Ascending aorta (tissue), 2 donors: ENCODE measurements at places on chromosomes 7 and 10.

GRCh38 chr7:20828947-20829346 is 42.3 kb upstream of the SP8 start:
- no peaks in the 10 kb centered on the region for H3K27me3 ChIP-seq
- H3K4me3 ChIP-seq: no peak overlapping the region
- no peaks in the 10 kb centered on the region for H3K4me1 ChIP-seq
- no peak for DNase-seq
- H3K27ac ChIP-seq: no peak overlapping the region

GRCh38 chr10:28520346-28520745 is 12.6 kb upstream of the WAC start:
- no peak overlapping the region for H3K4me3 ChIP-seq
- H3K36me3 ChIP-seq: peaks cover 10% of the 10 kb centered on the region
- DNase-seq: no peak
- no peaks in the 10 kb centered on the region for H3K27me3 ChIP-seq
- no peak overlapping the region for H3K27ac ChIP-seq

- H3K4me3 ChIP-seq: peak overlapping the region; percentile 39
- peak overlapping the region; percentile 35 for H3K27ac ChIP-seq
- H3K4me1 ChIP-seq: peaks cover 4% of the 10 kb centered on the region
- H3K36me3 ChIP-seq: peaks cover 17% of the 10 kb centered on the region
- H3K27me3 ChIP-seq: no peaks in the 10 kb centered on the region
- DNase-seq: no peak
Measured at GRCh38 chr7:64541438-64542359, 21.2 kb downstream of the ZNF680 start.

GRCh38 chr10:27771231-27771630 is 25.6 kb upstream of the MKX start:
- H3K4me1 ChIP-seq: no peaks in the 10 kb centered on the region
- DNase-seq: no peak
- no peaks in the 10 kb centered on the region for H3K27me3 ChIP-seq

GRCh38 chr7:128309976-128310375 is 33.7 kb downstream of the RBM28 start:
- no peak overlapping the region for H3K27ac ChIP-seq
- H3K27me3 ChIP-seq: no peaks in the 10 kb centered on the region
- no peaks in the 10 kb centered on the region for H3K4me1 ChIP-seq
- no peak overlapping the region for H3K4me3 ChIP-seq
- DNase-seq: no peak
- peaks cover 93% of the 10 kb centered on the region for H3K36me3 ChIP-seq

GRCh38 chr10:119316002-119316358 is 108.6 kb downstream of the GRK5 start:
- peaks cover 27% of the 10 kb centered on the region for H3K4me1 ChIP-seq
- H3K4me3 ChIP-seq: no peak overlapping the region
- H3K27me3 ChIP-seq: no peaks in the 10 kb centered on the region
- H3K36me3 ChIP-seq: no peaks in the 10 kb centered on the region
- no peak for DNase-seq
- H3K27ac ChIP-seq: peak overlapping the region; percentile 86

- DNase-seq: peak; percentile 76
- H3K4me1 ChIP-seq: peaks cover 24% of the 10 kb centered on the region
- no peaks in the 10 kb centered on the region for H3K27me3 ChIP-seq
- H3K4me3 ChIP-seq: peak overlapping the region; percentile 98
- no peaks in the 10 kb centered on the region for H3K36me3 ChIP-seq
- peak overlapping the region; percentile 97 for H3K27ac ChIP-seq
Measured at GRCh38 chr10:102744374-102745051, 765 bp downstream of the WBP1L start.

- no peak overlapping the region for H3K27ac ChIP-seq
- no peaks in the 10 kb centered on the region for H3K36me3 ChIP-seq
- no peak overlapping the region for H3K4me3 ChIP-seq
- DNase-seq: no peak
Measured at GRCh38 chr10:101749047-101750016, 26.6 kb downstream of the FGF8 start.

- DNase-seq: no peak
- H3K27me3 ChIP-seq: no peaks in the 10 kb centered on the region
- H3K27ac ChIP-seq: no peak overlapping the region
- H3K4me1 ChIP-seq: no peaks in the 10 kb centered on the region
- H3K4me3 ChIP-seq: no peak overlapping the region
Measured at GRCh38 chr7:14020339-14020900, 31.0 kb upstream of the ETV1 start.

- H3K27ac ChIP-seq: no peak overlapping the region
- H3K27me3 ChIP-seq: no peaks in the 10 kb centered on the region
- no peaks in the 10 kb centered on the region for H3K4me1 ChIP-seq
- no peak for DNase-seq
- H3K36me3 ChIP-seq: no peaks in the 10 kb centered on the region
Measured at GRCh38 chr10:30502266-30503060, 68.5 kb downstream of the MAP3K8 start.

DNA sequence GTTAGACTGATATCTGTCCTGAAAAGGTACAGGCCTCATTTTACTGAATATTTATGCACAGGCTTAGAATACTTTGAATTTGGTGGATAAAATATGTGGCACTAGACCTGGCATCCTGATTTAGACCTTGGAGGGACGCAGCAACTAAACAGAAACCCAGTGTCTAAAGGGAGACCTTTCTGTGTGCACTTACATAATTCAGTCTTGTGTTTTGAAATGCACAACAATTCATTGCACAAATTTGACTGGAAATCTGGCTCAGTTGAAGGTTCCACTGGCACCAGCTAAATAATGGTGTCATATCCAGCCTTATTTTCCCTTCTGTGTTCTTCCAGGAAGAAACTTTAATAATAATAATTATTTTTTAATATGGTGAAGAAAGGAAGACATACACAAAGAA is 142.1 kb downstream of the SND1 start:
- peaks cover 2% of the 10 kb centered on the region for H3K4me1 ChIP-seq
- DNase-seq: no peak
- no peaks in the 10 kb centered on the region for H3K36me3 ChIP-seq
- no peaks in the 10 kb centered on the region for H3K27me3 ChIP-seq
- no peak overlapping the region for H3K27ac ChIP-seq
- no peak overlapping the region for H3K4me3 ChIP-seq

- no peak for DNase-seq
- peaks cover 10% of the 10 kb centered on the region for H3K4me1 ChIP-seq
- peaks cover 51% of the 10 kb centered on the region for H3K36me3 ChIP-seq
- H3K4me3 ChIP-seq: no peak overlapping the region
- no peaks in the 10 kb centered on the region for H3K27me3 ChIP-seq
Measured at GRCh38 chr7:137879357-137880158, 32.8 kb upstream of the DGKI start.

DNA sequence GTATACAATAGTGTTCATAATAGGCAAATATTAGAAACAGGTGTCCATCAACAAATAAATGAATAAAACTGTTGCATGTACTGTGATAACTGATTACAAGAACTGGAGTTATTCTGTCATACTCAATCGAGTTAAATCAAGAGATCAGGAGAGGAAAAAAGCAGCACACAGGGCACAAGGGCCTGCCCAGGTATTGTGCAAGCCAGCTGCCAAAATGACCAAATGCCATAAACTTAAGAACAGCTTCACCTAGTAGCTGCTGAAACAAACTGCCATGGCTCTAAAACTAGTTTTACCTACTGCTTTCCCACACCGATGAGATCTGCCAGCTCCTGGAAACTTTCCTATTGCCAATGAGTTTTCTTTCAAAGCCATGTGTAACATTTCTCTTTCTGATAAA is 12.2 kb downstream of the GSAP start:
- H3K4me3 ChIP-seq: no peak overlapping the region
- DNase-seq: no peak
- H3K27me3 ChIP-seq: no peaks in the 10 kb centered on the region
- H3K36me3 ChIP-seq: no peaks in the 10 kb centered on the region
- no peak overlapping the region for H3K27ac ChIP-seq

DNA sequence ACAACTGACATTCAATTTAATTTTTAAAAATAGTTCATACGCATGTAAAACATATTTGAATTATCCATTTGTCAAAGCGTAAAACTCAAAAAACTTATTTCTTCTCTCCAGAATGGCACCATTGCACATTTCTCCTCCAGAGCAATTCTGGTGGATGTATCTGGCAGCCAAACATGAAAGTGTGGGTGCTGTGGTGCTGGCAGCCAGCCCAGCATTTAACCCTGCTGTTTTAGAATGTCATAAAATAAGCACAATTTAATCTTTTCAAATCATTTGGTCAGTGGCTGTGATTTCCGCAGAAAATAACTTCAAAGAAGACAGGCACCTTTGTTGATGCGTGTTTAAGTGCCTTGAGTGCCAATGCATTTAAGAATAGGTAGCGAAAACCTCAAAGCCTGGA is 302.7 kb upstream of the MEOX2 start:
- no peaks in the 10 kb centered on the region for H3K4me1 ChIP-seq
- H3K27me3 ChIP-seq: no peaks in the 10 kb centered on the region
- no peak for DNase-seq

- H3K27me3 ChIP-seq: no peaks in the 10 kb centered on the region
- no peaks in the 10 kb centered on the region for H3K4me1 ChIP-seq
Measured at GRCh38 chr7:16345979-16346958, 75.1 kb downstream of the CRPPA start.

GRCh38 chr10:15601819-15602218 is 117.9 kb downstream of the ITGA8 start:
- H3K36me3 ChIP-seq: peaks cover 82% of the 10 kb centered on the region
- peaks cover 6% of the 10 kb centered on the region for H3K4me1 ChIP-seq
- no peaks in the 10 kb centered on the region for H3K27me3 ChIP-seq
- no peak overlapping the region for H3K4me3 ChIP-seq
- H3K27ac ChIP-seq: peak overlapping the region; percentile 46
- no peak for DNase-seq

DNA sequence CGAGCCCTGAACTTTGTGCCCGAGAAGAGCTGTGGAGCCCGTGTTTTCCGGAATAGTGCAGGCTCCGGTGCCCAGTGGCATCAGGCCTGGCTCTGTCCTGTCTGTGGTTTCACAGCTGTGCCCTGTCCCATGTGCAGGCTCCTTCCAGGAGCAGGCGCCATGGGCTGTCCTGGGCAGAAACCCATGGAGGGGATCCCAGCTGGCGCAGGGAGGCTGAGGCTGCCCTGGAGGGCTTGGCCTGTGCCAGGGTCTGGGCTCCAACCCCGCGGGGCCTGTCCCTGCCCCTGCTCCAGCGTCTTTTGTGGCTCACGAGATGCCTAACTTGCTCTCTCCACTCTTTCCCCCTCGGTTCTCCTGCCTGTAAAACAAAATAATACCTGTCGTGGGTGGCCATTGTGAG is 23.3 kb upstream of the CRHR2 start:
- H3K4me3 ChIP-seq: no peak overlapping the region
- no peak overlapping the region for H3K27ac ChIP-seq
- no peaks in the 10 kb centered on the region for H3K27me3 ChIP-seq
- DNase-seq: no peak

GRCh38 chr7:81367326-81367931 is 402.4 kb downstream of the HGF start:
- H3K27me3 ChIP-seq: no peaks in the 10 kb centered on the region
- no peak for DNase-seq
- no peak overlapping the region for H3K4me3 ChIP-seq
- no peak overlapping the region for H3K27ac ChIP-seq
- no peaks in the 10 kb centered on the region for H3K36me3 ChIP-seq

DNA sequence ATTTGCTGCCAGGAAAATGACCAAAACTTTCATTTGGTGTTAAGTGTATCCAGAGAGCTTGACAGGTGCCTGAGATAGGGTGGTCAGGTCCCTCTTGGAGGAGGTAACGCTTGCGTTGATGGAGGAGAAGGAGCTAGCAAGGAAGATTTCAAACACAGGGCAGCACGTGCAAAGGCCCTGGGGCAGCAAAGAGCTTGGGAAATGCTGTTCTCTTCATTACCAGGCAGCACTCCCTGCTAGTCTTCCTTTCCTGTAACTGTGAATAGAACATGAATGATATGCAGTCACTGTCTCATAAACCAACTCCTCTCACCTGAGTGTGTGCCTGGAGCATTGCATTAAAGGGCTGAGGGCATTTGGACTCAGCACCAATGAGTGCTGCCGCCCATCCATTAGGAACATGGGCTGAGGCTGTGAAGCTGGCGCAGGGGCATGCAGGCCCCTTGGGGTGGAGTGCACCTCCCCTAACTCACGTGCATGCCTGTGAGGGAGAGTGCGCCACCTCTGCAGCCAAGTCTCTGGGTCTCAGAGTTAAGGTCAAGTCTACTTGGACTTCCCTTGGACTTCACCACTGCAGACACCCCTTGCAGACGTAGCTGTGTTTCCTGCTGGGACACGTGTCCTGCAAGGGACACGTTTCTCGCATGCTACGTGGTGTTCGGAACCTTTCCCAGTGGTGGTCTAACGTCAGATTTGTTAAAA is 136.8 kb downstream of the PAXIP1 start:
- no peak overlapping the region for H3K4me3 ChIP-seq
- H3K36me3 ChIP-seq: no peaks in the 10 kb centered on the region
- H3K27me3 ChIP-seq: no peaks in the 10 kb centered on the region
- H3K27ac ChIP-seq: no peak overlapping the region
- no peak for DNase-seq

GRCh38 chr10:69409968-69410367 is 6.8 kb downstream of the TACR2 start:
- H3K4me1 ChIP-seq: peaks cover 5% of the 10 kb centered on the region
- no peaks in the 10 kb centered on the region for H3K36me3 ChIP-seq
- H3K27me3 ChIP-seq: no peaks in the 10 kb centered on the region
- no peak for DNase-seq
- peak overlapping the region; percentile 95 for H3K27ac ChIP-seq

- no peak overlapping the region for H3K4me3 ChIP-seq
- no peak overlapping the region for H3K27ac ChIP-seq
- H3K36me3 ChIP-seq: peaks cover 66% of the 10 kb centered on the region
- no peak for DNase-seq
- H3K4me1 ChIP-seq: no peaks in the 10 kb centered on the region
- H3K27me3 ChIP-seq: no peaks in the 10 kb centered on the region
Measured at GRCh38 chr10:122510326-122510725, 49.0 kb downstream of the HTRA1 start.

DNA sequence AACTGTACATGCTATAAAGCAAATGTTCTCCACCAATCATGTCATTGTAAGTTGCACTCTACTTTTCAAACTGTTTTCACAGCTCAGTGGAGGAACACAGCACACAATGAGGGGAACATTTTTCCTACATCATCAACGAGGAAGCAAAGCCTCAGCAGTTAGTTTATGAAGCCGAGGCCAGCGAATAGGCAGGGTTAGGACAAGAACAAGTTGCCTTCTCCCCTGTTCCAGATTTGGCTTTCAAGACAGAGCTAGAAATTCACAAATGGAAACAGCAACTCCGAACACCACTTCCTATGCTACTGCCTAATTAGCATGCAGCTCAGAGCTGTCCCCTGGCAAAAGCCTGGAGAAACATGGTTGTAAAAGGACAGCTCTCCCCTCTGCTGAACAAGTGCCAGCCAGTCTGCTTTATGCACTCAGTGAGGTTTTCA is 19.8 kb downstream of the ITGB8 start:
- H3K4me1 ChIP-seq: peaks cover 6% of the 10 kb centered on the region
- peak overlapping the region; percentile 7 for H3K4me3 ChIP-seq
- no peak for DNase-seq
- H3K27me3 ChIP-seq: no peaks in the 10 kb centered on the region
